ENCODE measurements at places on chromosomes 4 and X.

DNA sequence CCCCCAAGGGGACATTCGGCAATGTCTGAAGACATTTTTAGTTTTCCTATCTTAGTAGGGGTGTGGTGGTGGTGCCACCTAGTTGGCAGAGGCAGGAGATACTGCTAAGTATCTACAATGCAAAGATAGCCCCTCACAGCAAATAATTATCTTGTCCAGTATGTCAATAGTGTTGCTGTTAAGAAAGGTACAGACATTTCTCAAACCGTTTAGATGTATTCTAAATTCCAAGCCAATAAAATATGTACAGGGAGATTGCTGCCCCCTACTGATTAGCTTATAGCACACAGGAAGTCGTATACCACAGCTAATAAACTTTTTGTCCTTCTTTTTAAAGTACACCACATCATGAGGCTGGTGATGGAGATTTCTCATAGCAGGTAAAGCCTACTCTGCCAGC is 260.5 kb downstream of the TMA16 start:
- peak; percentile 24 for DNase-seq

GRCh38 chr4:138958519-138958918 is 57.1 kb upstream of the NOCT start:
- no peak for DNase-seq

DNA sequence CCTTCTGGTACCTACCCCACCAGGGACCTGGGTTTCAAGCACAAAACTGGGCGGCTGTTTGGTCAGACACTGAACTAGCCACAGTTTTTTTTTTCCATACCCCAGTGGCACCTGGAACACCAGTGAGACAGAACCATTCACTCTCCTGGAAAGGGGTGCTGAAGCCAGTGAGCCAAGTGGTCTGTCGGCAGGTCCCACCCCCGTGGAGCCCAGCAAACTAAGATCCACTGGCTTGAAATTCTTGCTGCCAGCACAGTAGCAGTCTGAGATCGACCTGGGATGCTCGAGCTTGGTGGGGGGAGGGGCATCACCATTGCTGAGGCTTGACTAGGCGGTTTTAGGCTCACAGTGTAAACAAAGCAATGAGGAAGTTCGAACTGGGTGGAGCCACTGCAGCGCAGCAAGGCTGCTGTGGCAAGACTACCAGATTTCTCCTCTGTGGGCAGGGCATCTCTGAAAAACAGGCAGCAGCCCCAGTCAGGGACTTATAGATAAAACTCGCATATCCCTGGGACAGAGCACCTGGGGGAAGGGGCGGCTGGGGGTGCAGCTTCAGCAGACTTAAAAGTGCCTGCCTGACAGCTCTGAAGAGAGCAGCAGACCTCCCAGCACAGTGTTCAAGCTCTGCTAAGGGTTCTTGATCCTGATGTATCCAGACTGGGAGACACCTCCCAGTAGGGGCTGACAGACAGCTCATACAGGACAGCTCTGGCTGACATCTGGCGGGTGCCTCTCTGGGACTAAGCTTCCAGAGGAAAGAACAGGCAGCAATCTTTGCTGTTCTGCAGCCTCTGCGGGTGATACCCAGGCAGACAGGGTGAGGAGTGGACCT is 223.0 kb downstream of the COX18 start:
- peak; percentile 22 for DNase-seq

GRCh38 chr4:65893957-65894755 is 223.9 kb upstream of the EPHA5 start:
- peak; percentile 17 for DNase-seq

DNA sequence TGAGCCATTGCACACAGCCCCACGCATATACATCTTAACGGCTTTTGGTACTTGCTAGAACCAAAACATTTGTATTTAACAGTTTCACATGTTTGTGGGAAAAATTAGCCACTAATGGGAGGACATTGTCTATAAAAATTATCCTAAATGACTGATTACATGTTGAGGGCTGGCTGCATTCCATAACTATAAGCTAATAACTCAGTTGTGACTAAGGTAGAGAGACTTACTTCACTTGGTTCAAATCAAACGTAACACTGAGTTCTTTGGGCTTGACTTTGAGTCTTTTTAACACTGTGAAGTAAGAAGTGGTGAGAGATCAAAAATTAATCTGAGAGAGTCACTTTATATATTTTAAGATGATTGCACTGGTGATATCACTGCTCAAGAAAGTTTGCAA is 47.9 kb upstream of the PGRMC2 start:
- DNase-seq, result peak; percentile 66

DNA sequence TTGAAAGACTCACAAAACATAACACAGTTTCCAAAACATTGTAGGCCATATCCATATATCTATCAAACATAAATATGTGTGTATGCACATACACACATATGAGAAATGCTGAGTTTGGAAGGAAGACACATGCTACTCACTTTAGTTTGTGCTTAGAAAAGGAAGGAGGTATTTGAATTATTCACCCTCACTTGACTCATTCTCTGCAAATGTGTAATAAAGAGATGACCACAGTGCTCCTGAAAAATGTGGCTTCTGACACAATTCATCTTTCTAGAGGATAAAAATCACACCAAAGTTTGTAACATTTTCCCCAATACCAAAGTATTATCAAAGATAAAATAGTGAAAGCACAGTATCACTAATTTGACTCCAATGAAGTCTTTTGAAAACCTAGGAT is 950.1 kb downstream of the FAT4 start:
- DNase-seq, result peak; percentile 62

GRCh38 chr4:184890499-184890898 is 64.7 kb upstream of the ACSL1 start:
- DNase-seq, result no peak

DNA sequence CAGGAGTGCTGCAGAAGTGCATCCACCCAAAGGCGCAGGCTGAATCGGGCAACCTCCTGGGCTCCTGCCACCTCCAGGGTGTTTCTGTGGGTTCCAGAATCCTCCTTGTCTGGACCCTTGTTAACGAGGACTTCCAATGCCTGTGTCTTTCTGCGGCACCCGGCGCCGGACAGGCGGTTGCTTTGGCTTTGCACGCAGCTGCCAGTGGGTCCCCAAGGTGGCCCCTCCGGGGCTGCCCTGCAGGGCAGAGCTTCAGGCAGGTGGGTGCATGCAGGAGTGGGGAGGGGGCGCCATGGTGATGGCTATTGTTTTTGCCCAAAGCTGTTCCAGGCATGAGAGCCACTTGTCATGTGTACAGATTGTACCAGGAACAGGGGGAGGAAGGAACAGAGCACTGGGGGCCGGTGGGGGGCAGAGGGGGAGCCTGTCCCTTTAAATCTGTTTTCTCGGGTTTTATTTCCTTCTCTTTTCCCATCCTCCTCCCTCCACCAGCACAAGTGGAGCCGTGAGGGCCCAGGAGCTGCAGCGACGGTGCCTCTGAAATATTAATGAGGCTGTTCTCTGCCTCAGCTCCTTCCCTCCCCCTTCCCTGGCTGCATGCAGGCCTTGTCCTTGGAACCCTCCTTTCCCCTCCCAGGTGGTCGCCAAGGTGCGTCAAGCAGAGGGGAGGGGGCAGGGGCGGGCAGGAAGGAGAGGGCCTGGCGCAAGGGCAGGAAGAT is 13.1 kb downstream of the ATP2B3 start:
- no peak for DNase-seq

DNA sequence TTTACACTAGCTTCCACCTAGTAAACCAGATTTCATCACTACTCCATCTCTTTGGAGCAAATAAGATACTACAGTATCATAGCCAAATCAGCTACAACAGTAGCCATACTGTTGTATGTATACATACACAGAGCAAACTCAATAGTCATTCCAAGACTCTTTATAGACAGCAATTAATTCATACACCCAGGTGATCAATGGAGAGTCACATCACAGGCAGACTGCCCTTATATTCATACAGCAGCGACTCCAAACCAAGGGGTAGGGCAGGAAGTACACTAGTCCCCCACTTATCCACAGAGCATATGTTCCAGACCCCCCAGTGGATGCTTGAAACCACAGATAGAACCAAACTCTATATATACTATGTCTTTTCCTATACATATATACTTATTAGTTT is 76.6 kb downstream of the FBXW7 start:
- DNase-seq, result no peak

DNA sequence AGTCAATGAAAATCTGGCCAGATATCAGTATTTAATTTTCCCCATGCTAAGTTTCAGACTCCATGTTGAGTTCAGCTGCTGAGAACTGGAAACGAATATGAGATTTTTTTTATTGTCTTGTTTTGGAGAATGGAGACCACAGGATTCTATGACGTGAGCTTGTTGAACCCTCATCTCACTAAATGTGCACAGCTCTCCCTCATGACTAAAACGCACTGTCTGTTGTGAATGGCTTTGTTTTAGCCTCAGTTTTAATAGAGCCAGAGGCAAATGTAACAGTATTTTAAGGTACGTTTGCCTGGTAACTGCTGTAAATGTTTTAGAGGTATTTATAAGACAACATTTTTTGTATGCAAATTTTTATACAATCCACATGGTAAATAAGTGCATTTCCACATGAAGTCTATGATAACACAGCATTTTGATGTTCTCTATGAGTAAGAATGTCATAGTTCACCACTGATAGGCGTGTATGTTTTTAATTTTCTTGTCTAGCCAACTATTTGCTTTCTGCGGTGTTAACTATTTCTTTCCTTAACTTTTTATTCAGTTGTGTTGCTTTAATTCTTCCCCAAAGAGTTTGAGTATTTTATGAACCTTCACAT is 1159.3 kb upstream of the TENM3 start:
- DNase-seq, result no peak

GRCh38 chrX:149010853-149011224 is 494.3 kb downstream of the IDS start:
- no peak for DNase-seq

GRCh38 chr4:2696423-2696822 is 59.7 kb downstream of the TNIP2 start:
- DNase-seq, result no peak

DNA sequence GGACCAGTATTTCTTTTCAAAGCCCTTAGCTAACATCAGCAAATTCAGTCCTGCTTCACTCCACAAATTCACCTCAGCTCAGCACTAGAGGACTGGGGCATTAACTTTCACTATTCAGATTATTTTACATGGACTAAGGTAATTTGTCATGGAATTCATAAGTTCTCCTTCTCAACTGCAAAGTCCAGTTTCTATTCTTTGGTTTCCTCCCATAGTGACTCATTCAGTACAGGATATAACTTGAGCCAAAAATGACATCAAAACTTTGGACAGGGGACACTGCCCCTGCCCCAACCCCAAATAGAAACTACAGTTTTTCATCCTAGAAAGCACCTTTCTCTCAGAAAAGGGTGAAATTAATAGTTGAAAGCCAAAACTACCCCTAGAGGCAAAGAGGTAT is 52.7 kb downstream of the COX7B2 start:
- no peak for DNase-seq

DNA sequence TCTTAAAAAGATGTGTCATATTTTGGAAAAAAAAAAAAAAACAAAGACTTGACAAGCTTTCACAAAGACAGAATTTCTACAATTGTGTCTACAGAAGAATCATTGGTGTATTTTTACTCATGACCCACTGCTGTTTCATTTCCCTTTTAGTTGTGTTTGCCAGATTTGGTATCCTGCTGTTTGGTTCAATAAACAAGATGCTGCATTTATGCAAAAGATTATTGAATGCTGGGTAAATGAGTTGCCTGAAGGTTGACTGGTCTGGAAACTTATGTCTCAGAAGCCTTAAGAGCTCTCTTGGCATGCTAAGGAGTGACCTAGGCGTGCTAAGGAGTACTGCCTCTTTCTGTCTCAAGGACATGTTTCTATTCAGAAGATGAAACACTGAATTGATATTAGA is 64.9 kb upstream of the NPY2R start:
- DNase-seq, result no peak

- no peak for DNase-seq
These were observed 110.0 kb upstream of the PPARGC1A start for GRCh38 chr4:23999714-24000469.

- DNase-seq, result no peak
These were observed 217.9 kb downstream of the HS6ST2 start for GRCh38 chrX:132740316-132741123.

- no peak for DNase-seq
These were observed 22.8 kb downstream of the FRAS1 start for GRCh38 chr4:78079726-78080430.

DNA sequence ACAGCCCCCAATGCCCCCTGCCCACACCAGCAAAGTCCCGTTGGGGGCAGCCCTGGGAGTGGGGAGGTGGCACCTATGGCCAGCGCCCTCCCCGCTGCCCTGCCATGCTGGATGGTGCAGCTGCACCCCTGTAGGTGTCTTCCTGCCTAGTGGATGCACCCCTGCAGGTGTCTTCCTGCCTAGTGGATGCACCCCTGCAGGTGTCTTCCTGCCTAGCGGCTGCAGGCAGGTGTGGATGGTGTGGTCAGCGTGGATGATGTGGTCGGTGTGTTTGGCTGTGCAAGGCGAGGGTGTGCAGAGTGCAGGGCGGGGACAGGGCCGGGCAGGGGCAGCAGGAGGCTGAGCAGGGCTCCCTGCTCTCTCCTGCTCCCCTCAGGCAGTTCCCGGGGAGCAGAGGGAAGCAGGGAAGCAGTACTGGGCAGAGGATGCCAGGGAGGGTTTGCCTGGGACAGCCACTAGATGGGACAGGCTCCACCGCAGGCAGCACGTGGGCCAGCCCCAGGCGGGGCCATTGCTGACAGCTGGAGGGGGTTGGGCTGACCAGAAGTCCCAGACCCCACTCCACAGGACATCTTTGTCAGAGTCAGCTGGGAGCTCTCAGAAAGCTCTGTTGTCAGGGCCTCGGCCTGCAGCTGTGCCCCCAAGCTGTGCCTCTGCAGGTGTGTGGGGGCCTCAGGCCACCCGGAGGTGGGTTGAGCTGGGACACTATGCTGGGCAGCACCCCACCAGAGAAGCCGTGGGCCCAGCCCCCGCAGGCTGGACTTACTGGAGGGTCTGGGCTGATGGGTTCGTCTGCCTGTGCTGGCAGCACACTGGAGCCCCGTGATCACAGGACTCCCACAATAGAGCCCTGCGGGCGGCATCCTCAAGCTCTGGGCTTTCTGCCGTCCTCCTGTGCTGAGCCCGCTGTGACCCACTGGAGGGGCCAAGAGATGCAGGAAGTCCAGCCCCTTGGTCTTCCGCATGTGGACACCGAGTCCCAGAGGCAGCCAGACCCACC is 23.7 kb downstream of the DOK7 start:
- no peak for DNase-seq

DNA sequence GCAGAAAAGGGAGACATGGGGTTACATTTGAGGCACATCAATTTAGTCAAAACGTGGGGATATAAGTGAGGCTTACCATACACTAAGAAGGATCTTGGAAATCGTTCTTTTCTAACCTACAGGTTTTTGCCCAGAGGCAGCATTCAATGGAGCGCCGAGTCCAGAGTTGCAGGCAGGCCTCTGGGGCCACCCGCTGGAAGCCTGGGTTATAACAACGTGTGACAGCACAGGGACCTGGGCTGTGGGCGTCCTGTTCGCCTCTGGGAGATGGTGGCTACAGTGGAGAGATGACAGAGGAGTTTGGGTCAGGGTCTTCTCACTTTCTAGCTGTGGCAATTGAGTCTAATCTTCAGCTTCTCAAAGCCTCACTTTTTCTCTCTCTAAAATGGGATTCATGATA is 53.9 kb downstream of the ENPP6 start:
- no peak for DNase-seq

- no peak for DNase-seq
These were observed 38.2 kb upstream of the DCTD start for GRCh38 chr4:182955411-182955810.

- DNase-seq, result no peak
These were observed 84.7 kb upstream of the NLGN4X start for GRCh38 chrX:6313356-6313755.

GRCh38 chr4:44629280-44629866 is 22.1 kb downstream of the YIPF7 start:
- peak; percentile 34 for DNase-seq

- DNase-seq, result peak; percentile 13
These were observed 598.1 kb upstream of the MAGEB2 start for GRCh38 chrX:29617276-29617675.

All from amniotic epithelial cell (primary cell).